ENCODE measurements at places on chromosomes 6 and 20.

GRCh38 chr6:17115251-17116116 is 13.6 kb downstream of the STMND1 start:
- no peak for DNase-seq

DNA sequence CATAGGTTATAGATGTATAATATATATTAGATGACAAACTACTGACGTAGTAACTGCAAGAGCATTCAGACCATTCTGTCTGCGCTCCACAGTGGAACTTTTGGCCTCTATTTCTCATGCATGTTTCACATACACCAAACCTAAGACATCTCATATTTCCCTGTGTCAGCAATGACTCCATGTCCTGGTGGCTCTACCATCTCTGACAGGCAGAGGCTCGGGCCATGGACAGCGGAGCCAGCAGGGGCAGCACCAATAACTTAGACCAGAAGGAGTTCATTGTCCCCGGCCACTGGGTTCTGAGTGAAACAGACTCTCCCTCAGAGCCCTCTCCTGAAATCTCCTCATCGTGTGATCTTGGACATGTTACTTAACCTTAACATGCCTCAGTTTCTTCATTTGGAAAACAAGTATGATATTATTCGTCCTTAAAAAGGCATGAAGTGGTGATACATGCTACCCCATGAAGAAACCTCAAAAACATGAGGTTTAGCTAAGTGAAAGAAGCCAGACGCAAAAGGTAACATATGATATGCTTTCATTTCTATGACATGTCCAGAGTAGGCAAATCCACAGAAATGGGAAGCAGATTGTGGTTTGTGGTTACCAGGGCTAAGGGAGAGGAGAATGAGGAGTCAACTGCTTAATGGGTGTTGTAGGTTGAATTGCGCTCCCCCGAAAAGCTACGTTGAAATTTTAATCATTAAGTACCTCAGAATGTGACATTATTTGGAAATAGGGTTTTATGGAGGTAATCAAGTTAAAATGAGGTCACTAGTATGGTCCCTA is 564.0 kb upstream of the JARID2 start:
- no peak for DNase-seq

DNA sequence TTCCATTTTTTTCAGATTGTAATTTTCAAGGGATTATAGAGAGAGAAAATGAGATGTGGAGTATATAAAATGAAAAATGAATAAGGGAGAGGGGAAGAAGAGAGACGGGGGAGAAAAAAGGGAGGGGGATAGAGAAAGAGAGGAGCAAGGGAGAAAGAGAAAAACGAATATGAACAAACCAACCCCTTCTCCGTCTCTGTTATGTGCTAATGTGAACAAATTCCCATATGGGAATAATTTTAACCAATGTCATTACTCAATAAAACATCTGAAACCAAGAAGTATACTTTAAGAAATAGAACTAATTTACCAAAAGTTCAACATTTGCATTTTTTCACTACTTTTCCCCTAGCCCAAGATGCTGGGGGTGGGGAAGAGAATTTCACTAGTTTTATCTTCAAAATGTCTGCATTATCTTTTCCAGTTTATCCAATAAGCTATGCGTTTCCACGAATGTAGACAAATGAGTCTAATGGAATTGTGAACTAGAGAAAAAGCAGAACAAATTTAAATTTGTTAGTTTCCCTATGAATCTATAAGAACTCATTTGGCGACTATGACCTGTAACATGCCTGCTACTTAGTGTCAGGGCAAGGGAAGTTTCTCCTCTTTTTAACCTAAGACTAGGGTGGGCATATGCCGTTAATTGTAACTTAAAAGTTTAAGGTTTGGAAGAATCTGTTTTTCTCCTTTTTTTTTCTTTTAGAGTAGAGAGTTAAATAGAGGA is 286.3 kb downstream of the BTBD9 start:
- no peak for DNase-seq

DNA sequence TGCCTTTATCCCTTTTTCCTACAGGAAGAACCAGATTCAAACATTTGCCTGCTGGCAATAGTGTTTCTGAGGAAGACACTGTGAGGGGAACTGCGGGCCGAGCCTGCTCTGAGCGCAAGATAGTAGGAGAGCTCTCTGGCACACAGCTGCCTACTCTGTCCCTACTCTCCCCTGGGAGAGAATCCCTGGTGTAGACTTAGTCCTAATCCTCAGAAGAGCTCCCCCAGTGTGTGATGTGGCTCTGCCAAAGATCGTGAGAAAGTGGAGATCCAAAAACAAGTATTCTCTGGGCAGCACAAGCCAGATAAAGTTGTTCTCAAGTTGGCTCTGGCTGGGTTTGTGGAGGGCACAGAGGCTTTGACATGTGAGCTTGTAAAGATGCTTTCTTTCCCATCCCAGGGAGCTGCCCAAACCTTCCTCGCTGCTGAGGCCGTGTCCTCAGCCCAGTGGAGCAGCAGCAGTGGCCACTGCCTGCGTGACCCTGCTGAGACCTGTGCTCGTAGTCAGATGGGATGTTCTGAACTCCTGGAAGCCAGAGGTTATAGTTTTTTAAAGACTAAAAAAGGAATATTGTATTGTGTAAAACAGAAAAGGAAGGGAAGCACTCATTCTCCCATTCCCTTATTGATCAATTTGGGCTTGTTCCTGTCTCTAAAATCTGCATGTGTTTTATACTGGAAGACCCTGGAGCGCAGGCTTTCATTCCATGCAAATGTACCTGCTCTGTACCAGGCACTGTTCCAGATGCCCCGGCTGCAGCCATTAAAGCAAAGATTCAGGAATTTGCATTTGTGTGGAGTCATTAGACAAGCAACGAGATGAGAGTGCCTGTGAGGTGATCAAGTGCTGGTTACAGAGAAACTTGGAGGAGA is 30.7 kb downstream of the PNLDC1 start:
- DNase-seq: no peak

GRCh38 chr6:135993361-135993760 is 141.9 kb downstream of the PDE7B start:
- no peak for DNase-seq

GRCh38 chr20:8474027-8474668 is 342.1 kb downstream of the PLCB1 start:
- DNase-seq: no peak

DNA sequence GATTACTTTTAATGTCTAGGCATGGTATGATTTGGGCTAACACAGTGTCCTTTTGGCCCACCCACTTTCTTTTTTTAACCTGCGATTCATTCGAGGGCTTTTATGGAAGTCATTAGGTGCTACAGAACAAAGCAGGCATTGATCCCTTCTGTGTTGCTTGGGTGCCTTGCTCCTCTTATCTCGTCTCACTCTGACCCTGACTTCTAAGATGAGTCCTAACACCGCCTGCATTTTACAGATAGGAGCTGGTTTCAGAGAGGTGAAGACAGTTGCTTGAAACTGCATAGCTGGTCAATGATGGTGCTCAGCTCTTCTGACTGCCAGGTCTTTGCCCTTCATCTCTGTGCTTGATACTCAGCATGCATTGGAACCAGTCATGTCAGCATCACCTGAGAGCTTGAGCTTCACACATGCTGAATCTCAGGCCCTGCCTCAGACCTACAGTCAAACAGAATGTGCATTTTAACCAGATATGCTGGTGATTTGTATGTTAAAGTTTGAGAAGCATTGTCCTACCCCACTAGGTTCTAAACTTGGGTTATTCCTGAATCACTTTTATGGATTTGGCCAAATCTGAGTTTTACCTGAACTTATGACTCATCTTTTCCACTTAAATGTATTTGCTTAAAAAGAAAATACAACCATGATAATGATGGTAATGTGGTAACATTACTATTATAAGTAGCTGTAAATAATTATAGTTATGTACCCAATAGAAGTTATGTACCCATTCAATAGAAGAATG is 142.3 kb downstream of the PLCB4 start:
- DNase-seq: no peak

- DNase-seq: no peak
These were observed 20.0 kb downstream of the ITPR3 start for GRCh38 chr6:33641144-33641543.

- no peak for DNase-seq
These were observed 9.5 kb upstream of the HLA-DOA start for GRCh38 chr6:33018904-33019303.

- no peak for DNase-seq
These were observed 42.5 kb downstream of the PACSIN1 start for GRCh38 chr6:34508425-34508824.

DNA sequence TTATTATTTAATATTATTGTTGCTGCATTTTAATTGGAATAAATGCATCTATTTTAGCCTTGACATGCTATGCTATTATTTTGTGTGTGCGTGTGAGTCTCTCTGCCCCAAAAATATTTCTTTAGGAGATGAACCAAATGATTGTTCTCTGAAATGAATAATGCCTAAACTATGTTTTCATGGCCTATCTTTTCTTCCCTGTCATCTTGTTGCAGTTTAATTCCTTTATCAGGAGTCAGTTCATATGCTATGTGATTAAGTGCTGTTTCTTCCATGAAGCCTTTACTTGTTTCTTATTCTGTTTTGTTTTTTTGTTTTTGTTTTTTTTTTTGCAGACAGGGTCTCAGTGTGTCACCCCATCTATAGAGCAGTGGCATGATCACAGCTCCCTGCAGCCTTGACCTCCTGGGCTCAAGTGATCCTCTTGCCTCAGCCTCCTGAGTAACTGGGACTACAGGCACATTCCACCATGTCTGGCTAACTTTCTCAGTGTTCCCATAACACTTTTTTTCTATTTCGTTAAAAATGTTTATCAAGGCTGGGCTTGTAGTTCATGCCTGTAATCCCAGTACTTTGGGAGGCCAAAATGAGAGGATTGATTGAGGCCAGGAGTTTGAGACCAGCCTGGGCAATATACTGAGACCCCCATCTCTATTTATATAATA is 25.7 kb downstream of the TPX2 start:
- no peak for DNase-seq

DNA sequence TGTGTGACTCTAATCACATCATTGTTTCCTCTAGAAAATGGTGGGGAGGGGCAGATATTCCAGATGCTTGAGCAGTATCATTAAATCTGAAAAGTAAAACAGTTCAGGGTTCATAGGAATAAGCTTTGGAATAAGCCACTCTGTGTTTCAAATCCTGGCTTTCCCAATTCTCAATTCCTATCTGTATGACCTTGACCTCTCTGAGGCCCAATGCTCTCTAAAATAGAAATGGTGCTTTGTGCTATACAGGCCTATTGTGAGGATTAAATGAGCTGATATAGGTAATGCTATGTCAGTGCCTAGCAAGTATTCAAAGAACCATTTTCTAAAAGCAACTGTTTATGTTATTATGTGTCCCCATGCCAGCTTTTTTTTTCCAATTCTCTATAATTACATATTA is 209.0 kb upstream of the PRSS16 start:
- no peak for DNase-seq

DNA sequence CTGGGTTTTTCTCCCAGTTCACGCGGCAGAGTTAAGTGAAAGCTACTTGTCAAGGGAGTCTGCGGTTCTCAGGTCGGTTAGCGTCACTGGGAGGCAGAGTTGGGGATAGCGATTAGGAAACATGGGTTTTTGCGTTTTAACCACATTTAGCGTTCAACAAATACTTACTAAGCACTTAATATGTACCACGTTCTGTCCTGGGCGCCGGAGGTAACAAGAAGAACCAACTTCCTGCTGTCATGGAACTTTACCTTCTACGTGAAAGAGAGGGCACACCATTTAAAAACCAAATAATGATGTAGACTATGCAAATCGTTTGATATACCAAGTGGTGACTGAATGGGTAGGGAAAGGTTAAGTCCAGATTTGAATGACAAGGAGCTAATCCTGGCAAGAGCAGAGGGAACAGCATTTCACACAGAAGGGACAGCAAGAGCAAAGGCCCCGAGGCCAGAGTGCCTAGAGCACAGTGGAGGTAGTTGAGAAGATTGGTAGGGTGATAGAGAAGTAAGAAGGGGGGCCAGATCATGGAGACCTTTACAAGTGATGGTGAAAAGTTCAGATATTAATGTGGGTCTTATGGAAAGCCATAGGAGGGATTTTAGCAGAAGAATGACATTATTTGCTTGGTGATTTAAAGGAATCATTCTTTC is 744 bp downstream of the RIOK1 start:
- DNase-seq: no peak

GRCh38 chr6:143698759-143699429 is 21.1 kb downstream of the PHACTR2 start:
- DNase-seq: no peak

- DNase-seq: no peak
These were observed 64.9 kb downstream of the SYCP2L start for GRCh38 chr6:10951675-10952282.

DNA sequence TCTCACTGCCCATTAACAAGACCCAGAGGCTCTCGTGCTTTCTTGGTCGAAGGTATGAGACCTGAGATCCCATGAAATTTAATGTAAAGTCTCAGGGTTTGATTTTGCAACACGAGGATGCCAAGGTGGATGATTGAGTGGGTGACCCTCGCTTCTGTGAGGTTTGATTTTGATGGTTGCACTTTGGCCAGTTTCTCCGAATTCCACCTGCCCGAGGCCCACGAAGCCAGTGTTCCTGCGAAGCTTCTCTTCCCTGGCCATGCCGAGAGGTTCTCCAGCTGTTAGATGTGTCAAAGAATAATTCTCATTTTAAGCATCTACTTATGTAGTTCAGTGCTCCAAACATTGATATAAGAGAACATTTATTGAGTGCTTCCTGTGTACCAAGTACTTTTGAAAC is at the start of gene KIF25:
Gene KIF25 (plus strand): TSS at position 30 of the 400 bp plus-strand sequence. CDS start 31,915 bp downstream, outside the sequence.
- no peak for DNase-seq

- no peak for DNase-seq
These were observed 61.1 kb downstream of the NFATC2 start for GRCh38 chr20:51481341-51481914.

GRCh38 chr6:160837146-160837545 is 135.1 kb downstream of the PLG start:
- DNase-seq: no peak

- no peak for DNase-seq
These were observed 2.3 kb downstream of the RNF144B start for GRCh38 chr6:18389479-18389878.

- DNase-seq: no peak
These were observed 47.2 kb downstream of the TRERF1 start for GRCh38 chr6:42404484-42404883.

DNA sequence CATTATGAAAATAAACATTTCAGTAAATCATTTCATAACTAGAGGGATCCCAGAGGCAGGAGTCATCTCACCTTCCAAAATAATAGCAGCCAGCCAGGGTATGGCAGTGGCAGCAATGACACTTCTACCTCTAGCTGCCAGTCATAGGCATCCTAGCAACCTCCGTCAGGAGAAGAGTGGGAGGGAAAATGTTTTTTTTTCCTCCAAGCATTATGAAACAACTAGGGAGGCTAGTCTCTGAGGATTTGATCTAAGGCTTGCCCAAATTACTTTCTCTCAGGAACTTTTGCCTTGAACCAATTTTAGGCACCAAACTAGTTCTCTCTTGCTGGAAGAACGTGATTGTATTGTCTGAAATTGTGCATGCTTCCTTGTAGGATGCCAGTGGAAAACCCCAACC is 208.7 kb upstream of the PREP start:
- no peak for DNase-seq

GRCh38 chr20:44196271-44196670 is 9.3 kb upstream of the JPH2 start:
- no peak for DNase-seq

Data from 8988T (cell line).